ENCODE measurements at places on chromosomes 7 and 10.

- no peak for DNase-seq
Measured at GRCh38 chr7:30927559-30927958, 15.9 kb downstream of the AQP1 start.

DNA sequence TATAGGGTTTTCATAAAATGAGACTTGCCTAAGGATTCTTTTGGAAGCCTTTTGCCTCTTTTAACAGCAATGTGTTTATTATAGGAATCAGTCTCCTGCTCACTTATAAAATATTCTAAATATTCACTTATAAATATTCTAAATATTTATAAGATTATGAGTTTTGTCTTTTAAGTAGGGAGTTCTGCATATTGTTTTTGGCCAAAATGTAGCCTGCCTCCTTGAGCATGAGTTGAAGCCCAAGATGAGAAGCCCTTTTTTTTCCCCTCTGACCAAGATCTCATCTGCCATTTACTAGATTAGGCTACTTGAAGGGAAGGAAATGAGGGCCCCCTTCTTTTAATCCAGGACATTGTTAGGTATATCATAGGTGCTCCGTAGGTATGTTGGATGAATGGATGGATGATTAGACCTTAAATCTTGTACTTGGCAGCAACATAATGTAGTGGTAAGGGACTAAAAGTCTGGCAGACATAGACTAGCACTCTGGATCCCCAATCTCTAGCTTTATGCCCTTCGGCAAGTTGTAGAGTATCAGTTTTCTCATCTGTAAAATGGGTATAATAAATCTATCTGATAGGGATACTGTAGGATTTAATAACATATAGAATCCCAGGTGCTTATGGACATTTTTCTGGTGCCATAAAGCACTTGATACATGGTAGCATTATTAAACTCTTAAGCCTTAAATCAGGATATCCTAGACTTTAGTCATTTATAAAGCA lies 59.1 kb downstream of the ARID5B start:
- no peak for DNase-seq

- no peak for DNase-seq
Measured at GRCh38 chr10:6024334-6024682, 37.9 kb downstream of the IL2RA start.

GRCh38 chr10:7635408-7636125 lies 31.2 kb downstream of the ITIH5 start:
- no peak for DNase-seq
